ENCODE measurements at places on chromosomes 3 and 15. TPM values are rescaled to one million over a fixed set of nuclear protein-coding genes. Genes with fewer than 3 reads are reported as not detected.

Gene FGF12
- total RNA-seq, result not detected

Gene MNS1
- total RNA-seq, result 4.8 TPM

Gene SPINK8
- total RNA-seq, result not detected

Gene KLF13
- total RNA-seq, result 18.6 TPM

Gene ARHGEF26
- total RNA-seq, result 1.1 TPM

Gene LAMB2
- total RNA-seq, result 360 TPM

Gene CSK
- 30.5 TPM for total RNA-seq

Gene PLA2G4D
- total RNA-seq, result under 0.01 TPM

Gene SORD
- total RNA-seq, result 17.6 TPM
